Pancreas (tissue), 10 donors: ENCODE measurements at places on chromosomes 1 and 21. TPM values are rescaled to one million over a fixed set of nuclear protein-coding genes. Genes with fewer than 3 reads are reported as not detected.
A peak's percentile ranks its signal among the peaks of the same experiment; 100 is the strongest.

- no peaks in the 10 kb centered on the region for H3K36me3 ChIP-seq
- H3K4me1 ChIP-seq = no peaks in the 10 kb centered on the region
- no peak overlapping the region for H3K4me3 ChIP-seq
- H3K27me3 ChIP-seq = no peaks in the 10 kb centered on the region
- H3K27ac ChIP-seq = no peak overlapping the region
Observed at GRCh38 chr1:58864654-58865053, 80.8 kb upstream of the JUN start.

DNA sequence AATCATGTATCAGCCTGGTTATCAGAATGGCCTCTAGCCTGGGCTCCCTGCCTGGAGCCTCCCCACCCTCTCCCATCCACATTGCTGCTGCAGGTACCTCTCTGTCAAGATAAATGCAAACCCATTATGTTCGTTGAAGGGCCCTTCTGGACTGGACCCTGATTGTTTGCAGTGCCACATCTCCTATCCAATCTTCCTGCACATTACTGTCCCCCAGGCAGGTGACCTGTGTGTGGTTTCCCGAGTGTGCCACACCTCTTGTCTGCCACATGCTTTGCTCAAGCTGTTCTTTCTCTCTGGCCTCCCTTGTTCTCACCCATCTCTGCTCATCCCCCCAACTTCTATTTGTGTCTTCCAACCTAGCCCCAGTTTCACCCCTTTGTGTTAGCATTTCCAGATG, 32.4 kb downstream of the IER5 start:
- no peaks in the 10 kb centered on the region for H3K36me3 ChIP-seq
- H3K4me1 ChIP-seq = no peaks in the 10 kb centered on the region
- H3K4me3 ChIP-seq = no peak overlapping the region
- no peaks in the 10 kb centered on the region for H3K27me3 ChIP-seq
- H3K27ac ChIP-seq = no peak overlapping the region

GRCh38 chr1:15065736-15066135, 87.8 kb upstream of the TMEM51 start:
- H3K4me1 ChIP-seq = no peaks in the 10 kb centered on the region
- H3K36me3 ChIP-seq = no peaks in the 10 kb centered on the region
- DNase-seq = no peak
- H3K4me3 ChIP-seq = no peak overlapping the region
- no peaks in the 10 kb centered on the region for H3K27me3 ChIP-seq

GRCh38 chr1:35506960-35507912, 50.0 kb downstream of the KIAA0319L start:
- no peak overlapping the region for H3K4me3 ChIP-seq
- H3K27me3 ChIP-seq = no peaks in the 10 kb centered on the region
- H3K4me1 ChIP-seq = peaks cover 16% of the 10 kb centered on the region
- H3K36me3 ChIP-seq = no peaks in the 10 kb centered on the region
- no peak for DNase-seq

HLX gene
- polyA plus RNA-seq = 5.9 TPM

TTC13 gene
- 8.6 TPM for polyA plus RNA-seq

EXO1 gene
- 0.08 TPM for polyA plus RNA-seq

DNA sequence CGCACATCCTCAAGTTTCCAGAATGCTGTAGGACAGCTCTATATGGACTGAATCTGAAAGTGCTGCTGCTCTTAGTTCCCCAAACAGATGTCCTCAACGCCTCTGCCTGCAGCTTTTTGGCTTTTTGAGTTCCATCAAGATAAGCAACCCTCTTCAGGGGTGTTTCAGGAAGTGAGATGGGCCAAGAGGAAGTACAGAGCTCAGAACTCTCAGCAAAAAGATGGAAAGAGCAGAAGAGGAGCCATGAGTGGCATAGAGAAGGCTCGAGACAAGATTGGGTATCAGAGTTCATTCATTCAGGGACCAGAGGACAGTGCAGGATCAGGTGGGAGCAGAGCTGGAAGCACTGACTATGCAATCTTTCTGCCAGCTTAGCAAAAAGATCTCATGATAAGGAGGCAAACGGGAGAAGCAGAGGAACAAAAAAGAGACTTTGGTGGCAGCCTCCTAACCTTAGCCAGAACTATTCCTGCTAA, at the start of the genes ADORA3 and TMIGD3:
TSS of gene ADORA3 (minus strand) at position 49 of the 476 bp plus-strand sequence. CDS start 279 bp downstream, outside the sequence.
TSS of gene TMIGD3 (minus strand) at position 49 of the 476 bp plus-strand sequence. CDS start 279 bp downstream, outside the sequence.
- no peak for DNase-seq
- no peaks in the 10 kb centered on the region for H3K4me1 ChIP-seq
- H3K27me3 ChIP-seq = no peaks in the 10 kb centered on the region
- H3K4me3 ChIP-seq = no peak within 1 kb of the TSS
- no peak within 1 kb of the TSS for H3K27ac ChIP-seq
- H3K36me3 ChIP-seq = no peaks in the 10 kb centered on the region

- H3K4me3 ChIP-seq = no peak overlapping the region
- DNase-seq = no peak
- no peaks in the 10 kb centered on the region for H3K27me3 ChIP-seq
- no peaks in the 10 kb centered on the region for H3K36me3 ChIP-seq
Observed at GRCh38 chr1:13702425-13703127, 2.6 kb downstream of the PRDM2 start.

DNA sequence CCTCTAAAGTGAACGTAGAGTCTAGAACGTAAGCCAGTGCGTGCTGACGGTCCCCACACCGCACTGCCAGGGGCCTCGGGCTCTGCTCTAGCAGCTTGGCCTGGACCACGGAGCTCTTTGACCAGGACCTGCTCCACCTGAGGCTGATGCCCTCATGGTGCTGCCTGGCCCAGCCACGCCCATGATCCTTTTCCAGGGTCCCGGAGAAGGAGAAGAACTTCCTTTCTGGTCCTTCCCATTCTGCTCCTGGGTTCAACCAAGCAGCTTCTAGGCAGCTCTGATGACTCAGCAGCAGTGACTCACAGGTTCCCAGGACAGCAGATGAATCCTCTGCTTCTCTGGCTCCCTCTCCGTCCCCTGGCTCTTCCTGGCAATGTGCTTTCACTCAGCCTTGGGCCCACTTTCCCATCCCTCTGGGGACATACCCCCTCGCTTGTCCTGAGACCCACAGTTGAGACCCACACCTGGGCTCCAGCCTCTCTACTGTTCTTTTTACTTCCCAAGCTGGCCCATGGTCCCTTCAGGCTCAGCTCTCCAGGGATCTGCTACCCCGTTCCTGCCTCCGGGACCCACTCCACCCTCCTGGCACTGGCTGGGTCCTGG, 246.3 kb upstream of the RAB4A start:
- no peak for DNase-seq
- no peak overlapping the region for H3K27ac ChIP-seq
- no peak overlapping the region for H3K4me3 ChIP-seq
- no peaks in the 10 kb centered on the region for H3K36me3 ChIP-seq
- no peaks in the 10 kb centered on the region for H3K27me3 ChIP-seq
- no peaks in the 10 kb centered on the region for H3K4me1 ChIP-seq

- H3K27me3 ChIP-seq = no peaks in the 10 kb centered on the region
- H3K4me3 ChIP-seq = no peak overlapping the region
- DNase-seq = no peak
- no peaks in the 10 kb centered on the region for H3K4me1 ChIP-seq
- H3K36me3 ChIP-seq = no peaks in the 10 kb centered on the region
- no peak overlapping the region for H3K27ac ChIP-seq
Observed at GRCh38 chr1:243837907-243838535, 12.0 kb downstream of the AKT3 start.

DNA sequence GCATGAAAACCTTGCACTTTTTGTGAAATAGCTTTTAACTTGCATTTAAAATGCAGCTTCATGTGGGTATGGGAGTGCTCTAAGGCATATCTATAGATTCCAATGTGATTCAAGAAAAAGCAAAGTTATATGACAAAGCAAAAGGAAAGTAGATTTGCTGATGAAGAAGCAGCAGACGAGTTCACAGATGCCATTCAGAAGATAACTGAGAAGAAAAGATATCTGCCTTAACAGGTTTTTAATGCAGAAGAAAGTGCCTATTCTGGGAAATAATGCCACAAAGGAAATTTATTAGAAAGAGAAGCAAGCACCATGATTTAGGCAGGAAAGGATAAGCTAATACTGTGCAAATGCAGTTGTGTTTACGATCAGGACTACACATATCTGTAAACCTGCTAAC, 68.1 kb downstream of the PHTF1 start:
- H3K27ac ChIP-seq = no peak overlapping the region
- H3K4me3 ChIP-seq = no peak overlapping the region
- H3K4me1 ChIP-seq = no peaks in the 10 kb centered on the region
- no peak for DNase-seq
- no peaks in the 10 kb centered on the region for H3K36me3 ChIP-seq
- H3K27me3 ChIP-seq = no peaks in the 10 kb centered on the region

TDRKH gene
- polyA plus RNA-seq = 4.2 TPM

HMCN1 gene
- polyA plus RNA-seq = 0.27 TPM

DNA sequence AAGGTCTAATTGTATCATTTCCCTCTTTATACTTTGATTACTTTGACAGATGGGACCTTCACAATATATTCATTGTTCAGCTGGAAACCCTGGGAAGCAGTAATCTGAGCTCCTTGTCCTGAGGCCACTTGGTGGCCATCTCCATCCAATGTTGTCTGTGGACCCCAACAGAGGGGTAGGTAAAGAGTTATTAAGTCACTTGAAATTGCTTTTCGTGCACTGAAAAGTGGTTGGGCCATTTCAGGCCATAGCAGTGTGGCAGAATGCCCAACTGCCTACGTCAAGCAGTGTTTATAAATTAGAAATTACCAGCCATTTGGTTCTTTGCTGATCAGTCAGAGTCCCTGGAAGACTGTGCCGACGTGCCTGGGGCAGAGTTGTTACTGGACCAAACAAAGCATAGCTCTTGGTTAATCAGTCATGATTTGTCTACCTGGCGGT, 308.3 kb upstream of the USP25 start:
- no peak overlapping the region for H3K4me3 ChIP-seq
- no peaks in the 10 kb centered on the region for H3K4me1 ChIP-seq
- DNase-seq = no peak
- no peaks in the 10 kb centered on the region for H3K36me3 ChIP-seq

DNA sequence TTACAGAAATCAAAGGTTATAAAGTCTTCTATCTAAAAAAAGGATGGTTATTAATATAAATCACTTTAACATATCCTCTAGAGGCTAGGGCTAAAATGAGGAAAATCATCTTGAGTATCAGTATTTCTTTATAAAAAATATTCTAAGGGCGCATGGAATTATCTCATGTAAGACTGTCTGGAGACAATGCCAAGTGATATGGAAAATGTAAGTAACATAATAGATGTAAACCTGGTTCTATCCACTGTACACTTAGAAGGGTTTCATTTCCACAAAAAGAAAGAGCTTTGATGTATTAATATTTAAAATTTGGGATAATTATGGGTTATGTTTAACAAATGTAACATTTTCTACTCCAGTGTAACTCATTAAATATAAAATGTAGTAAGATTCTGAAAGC, 95.9 kb upstream of the DPH5 start:
- no peak for DNase-seq
- H3K27ac ChIP-seq = no peak overlapping the region
- H3K36me3 ChIP-seq = no peaks in the 10 kb centered on the region
- H3K4me3 ChIP-seq = no peak overlapping the region
- no peaks in the 10 kb centered on the region for H3K27me3 ChIP-seq

DNA sequence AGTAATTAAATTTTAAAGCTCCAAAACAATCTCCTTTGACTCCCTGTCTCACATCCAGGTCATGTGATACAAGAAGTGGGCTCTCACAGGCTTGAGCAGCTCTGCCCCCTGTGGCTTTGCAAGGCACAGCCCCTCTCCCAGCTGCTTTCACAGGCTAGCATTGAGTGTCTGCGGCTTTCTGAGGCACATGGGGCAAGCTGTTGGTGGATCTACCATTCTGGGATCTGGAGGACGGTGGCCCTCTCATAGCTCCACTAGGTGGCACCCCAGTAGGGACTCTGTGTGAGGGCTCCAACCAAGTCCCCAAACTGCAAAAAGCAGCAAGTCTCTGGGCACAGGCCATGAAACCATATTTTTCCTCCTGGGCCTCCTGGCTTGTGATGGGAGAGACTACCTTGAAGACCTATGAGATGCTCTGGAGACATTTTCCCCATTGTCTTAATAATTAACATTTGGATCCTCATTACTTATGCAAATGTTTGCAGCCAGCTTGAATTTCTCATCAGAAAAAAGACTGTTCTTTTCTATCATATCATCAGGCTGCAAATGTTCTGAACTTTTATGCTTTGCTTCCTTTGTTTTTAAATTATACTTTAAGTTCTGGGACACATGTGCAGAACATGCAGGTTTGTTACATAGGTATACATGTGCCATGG, 554.1 kb upstream of the OLFM3 start:
- H3K4me1 ChIP-seq = no peaks in the 10 kb centered on the region
- H3K27ac ChIP-seq = no peak overlapping the region
- no peaks in the 10 kb centered on the region for H3K27me3 ChIP-seq
- DNase-seq = no peak
- H3K4me3 ChIP-seq = no peak overlapping the region
- H3K36me3 ChIP-seq = no peaks in the 10 kb centered on the region

DNA sequence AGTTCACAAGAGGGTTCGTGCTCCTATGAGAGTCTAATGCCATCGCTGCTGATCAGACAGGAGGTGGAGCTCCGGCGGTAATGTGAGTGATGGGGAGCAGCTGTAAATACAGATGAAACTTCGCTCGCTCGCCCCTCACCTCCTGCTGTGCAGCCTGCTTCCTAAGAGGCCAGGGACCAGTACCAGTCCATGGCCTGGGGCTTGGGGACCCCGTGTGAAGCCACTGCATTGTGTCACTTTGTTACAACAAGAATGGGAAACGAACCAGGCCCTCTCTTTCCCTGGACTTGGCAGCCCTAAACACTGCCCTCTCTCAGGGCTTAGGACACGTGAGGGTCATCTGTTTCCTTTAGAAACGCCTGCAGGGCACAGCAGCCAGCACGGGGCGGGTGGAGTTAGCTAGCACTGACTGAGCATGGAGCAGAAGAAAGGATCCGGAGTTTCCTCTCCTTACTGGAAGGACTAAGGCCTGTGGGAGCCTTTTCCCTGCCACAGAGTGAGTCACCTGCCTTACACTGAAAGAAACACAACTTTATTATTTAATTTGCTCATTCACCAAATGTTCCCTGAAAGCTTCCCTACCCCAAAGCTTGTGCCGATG, 185.2 kb upstream of the TMEM51 start:
- H3K4me3 ChIP-seq = no peak overlapping the region
- no peaks in the 10 kb centered on the region for H3K27me3 ChIP-seq
- no peaks in the 10 kb centered on the region for H3K36me3 ChIP-seq
- H3K4me1 ChIP-seq = no peaks in the 10 kb centered on the region
- no peak overlapping the region for H3K27ac ChIP-seq

- H3K4me1 ChIP-seq = peaks cover 4% of the 10 kb centered on the region
- H3K4me3 ChIP-seq = no peak overlapping the region
- no peaks in the 10 kb centered on the region for H3K36me3 ChIP-seq
- DNase-seq = peak; percentile 61
- no peaks in the 10 kb centered on the region for H3K27me3 ChIP-seq
Observed at GRCh38 chr1:236489710-236490377, 33.9 kb upstream of the LGALS8 start.

DNA sequence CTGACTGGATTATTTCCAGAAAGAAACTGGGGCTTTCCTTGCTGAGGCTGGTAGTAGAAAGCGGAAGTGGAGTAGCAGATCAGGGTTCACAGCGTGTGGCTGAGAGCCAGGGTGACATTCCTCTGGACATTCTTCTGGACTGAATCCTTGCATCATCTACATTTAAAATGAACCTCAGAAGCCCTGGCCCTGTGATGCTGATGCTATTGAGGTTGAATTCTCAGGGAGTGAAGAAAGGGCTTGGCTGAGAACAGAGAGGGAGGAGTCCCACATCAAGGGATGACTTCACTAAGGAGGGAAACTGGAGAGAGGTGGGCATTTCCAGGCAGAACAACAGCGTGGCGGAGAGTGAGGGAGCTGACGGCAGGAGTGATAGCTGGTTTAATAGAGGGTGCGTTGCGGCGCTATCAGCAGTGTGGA, 102.3 kb upstream of the LMO4 start:
- H3K4me1 ChIP-seq = no peaks in the 10 kb centered on the region
- DNase-seq = peak; percentile 62
- H3K4me3 ChIP-seq = no peak overlapping the region
- no peaks in the 10 kb centered on the region for H3K27me3 ChIP-seq
- no peaks in the 10 kb centered on the region for H3K36me3 ChIP-seq
